ENCODE measurements at places on chromosomes 5 and 9.

DNA sequence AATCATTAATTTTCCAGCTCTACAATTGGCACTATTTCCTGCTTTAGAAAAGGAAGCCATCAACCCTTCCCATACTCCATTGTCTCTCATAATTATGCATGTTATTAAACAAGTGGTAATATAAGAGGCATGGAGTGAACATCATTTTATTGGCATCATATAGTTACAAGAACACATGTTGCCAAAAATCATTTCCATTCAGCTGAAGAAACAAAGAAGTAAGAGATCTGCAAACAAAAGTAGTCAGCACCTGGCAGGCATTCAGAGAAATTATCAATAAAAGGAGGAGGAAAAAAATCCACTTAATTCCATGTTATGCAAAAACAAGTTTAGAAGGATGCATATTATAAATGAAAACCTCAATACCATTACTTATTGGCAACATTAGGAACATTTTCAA is 1208.2 kb upstream of the C9orf72 start:
- DNase-seq: no peak

DNA sequence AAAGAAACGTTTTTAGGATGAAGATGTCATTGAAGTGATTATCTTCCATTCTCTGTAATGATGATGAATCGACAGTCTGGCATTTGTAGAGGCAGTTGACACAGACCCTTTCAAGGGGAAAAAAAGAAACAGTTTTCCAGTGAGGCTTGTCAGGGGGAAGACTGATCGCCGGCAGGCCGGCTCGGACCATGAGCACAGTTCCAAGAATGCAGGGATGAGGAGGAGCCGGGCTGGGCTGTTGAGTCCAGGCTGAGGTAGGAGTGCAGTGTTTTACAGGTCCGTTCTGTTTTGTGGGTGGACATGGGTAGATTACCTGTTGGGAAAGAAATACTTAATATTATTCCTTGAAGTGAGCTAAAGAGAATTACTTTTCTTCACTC is 194.6 kb downstream of the AOPEP start:
- no peak for DNase-seq

DNA sequence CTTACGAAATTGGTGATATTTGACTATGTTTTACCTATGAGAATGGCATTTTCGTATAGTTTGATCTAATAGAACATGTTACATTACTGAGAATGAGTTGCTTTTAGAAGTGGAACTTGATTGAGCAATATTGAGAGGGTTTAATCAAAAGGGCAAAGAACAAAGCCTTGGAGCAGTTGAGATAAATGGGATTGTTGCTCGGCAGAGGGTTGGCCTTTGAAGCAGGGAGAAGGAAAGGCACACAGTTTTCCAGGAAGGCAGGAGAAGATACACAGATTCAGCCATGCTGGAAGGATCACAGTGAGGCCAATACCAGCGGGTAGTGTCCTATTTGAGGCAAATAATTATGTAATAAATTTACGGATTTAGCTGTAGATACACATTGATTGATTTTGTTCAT is 19.5 kb downstream of the MAN2A1 start:
- DNase-seq: no peak

DNA sequence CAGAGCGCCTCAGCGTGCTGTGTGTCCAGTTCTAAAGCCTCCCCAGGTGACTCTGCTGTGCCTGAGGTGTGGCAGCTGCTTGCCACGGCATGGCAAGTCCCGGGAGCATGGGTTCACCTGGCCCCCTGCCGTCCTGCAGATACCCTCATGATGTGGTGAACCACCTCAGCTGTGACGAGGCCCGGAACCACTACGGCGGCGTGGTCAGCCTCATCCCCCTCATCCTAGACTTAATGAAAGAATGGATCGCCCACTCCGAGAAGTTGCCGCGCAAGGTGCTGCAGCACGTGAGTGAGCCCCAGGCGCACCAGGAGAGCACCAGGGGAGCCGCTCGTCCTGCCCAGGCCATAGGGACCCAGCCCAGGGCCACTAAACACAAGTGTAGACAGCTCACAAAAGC is 9.5 kb downstream of the SPACA9 start:
- no peak for DNase-seq

- DNase-seq: no peak
Measured at GRCh38 chr9:112852741-112853504, 37.8 kb downstream of the SLC46A2 start.

- no peak for DNase-seq
Measured at GRCh38 chr5:95655575-95655974, 9.0 kb downstream of the RFESD start.

GRCh38 chr5:68818057-68818695 is 275.6 kb upstream of the SLC30A5 start:
- DNase-seq: no peak

DNA sequence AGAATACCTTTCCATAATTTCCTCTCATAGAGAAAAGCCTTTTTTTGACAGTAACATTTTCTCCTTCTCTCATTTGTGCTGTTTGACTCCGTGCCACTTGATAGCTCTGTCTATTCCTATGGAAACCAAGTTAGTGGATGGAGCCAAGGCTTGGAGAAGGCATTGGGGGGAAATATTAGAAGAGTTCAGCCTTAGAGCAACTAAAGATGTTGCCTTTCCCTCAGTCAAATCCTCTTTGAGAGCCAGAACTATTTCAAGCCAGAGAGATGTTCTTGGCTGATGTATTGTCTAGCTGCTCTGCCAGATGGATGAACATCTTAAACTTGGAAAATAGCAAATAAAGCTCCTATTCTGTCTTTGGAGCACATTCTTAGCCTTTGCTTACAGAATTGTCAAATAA is 112.4 kb downstream of the INVS start:
- no peak for DNase-seq

GRCh38 chr9:68919661-68920060 is 94.3 kb downstream of the PRKACG start:
- no peak for DNase-seq

- DNase-seq: no peak
Measured at GRCh38 chr9:108347463-108348188, 508.2 kb downstream of the ACTL7B start.

- no peak for DNase-seq
Measured at GRCh38 chr5:44911501-44911900, 102.8 kb downstream of the MRPS30 start.

GRCh38 chr9:131707733-131708157 is 32.1 kb downstream of the RAPGEF1 start:
- no peak for DNase-seq

DNA sequence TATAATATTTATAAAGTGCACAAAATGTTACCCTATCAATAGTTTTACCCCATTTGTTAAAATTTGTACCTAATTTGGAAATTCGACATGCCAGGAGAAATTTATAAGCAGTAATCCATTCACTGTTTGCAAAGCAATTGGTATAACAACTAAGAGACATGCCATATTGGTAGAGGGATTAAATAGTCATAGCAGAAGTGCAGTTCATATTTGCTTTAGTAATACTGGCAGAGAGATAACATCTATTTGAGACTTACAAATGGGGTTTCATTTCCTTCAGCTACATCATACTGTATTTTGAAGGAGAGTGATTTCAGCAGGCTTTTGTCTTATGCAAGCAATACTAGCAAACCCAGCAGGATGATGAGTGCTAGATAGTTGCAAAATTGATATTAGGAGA is 610.4 kb upstream of the CDH10 start:
- no peak for DNase-seq

- DNase-seq: no peak
Measured at GRCh38 chr9:87603854-87604490, 106.3 kb downstream of the DAPK1 start.

GRCh38 chr9:98972716-98973115 is 29.0 kb downstream of the COL15A1 start:
- no peak for DNase-seq

DNA sequence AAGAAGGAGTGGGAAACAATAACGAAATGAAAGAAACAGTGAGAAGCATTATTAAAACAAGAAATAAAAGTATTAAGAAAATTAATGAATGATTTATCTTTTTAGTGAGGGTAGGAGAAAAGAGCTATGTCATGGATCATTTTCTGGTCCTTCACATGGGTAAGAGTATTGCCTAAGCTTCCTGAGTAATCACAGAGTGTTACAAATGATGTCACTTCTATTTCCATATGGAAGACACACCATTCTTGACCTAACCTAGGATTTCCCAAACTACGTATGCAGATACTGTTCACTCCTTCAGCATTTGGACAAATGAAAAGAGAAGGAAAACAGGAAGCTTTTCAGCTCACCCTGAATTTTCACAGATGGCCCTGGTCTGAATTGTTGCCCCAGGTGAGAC is 3.3 kb upstream of the TSLP start:
- no peak for DNase-seq

- no peak for DNase-seq
Measured at GRCh38 chr5:15135661-15136060, 264.1 kb upstream of the ANKH start.

DNA sequence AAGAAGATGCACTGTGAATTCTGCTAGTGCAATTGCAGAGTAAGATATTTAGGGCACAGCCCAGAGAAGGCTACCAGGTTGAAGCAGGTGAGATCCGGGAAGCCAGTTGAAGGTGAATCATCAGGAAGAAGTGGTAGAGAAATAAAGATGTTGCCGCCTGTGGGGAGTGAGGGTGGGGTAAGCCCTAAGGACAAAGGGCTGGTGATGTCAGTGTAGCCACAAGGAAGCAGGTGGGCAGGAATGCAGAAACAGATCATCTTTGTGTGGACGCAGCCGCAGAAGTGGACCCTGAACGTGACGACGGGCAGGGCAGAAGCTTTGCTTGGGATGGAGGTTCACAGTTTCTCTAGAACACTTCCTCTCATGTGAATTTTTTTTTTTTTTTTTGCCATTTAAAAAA is 164.2 kb downstream of the ACTL7B start:
- no peak for DNase-seq

- no peak for DNase-seq
Measured at GRCh38 chr5:154444556-154445421, 1.0 kb upstream of the SAP30L start.

DNA sequence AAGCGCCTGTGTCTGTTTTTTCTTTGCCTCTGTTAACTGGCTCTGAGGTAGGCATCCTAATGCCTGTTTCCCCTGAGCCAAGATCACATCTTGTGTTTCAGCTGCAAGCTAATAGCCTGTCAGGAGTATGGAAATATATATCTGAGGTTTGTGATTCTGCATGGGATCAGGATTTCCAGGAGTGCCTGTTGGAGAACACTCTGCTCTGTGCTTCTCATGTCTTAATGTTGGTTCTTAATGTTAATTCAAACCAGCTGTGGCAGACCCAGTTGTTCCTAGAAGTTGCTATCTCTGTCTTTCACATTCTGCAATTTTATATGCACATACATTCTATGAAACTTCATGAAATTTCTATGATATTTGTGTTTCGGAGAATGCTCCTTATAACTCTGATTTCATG is 72.1 kb downstream of the PGM5 start:
- DNase-seq: no peak

GRCh38 chr5:101174981-101175380 is 271.9 kb upstream of the ST8SIA4 start:
- DNase-seq: no peak

- DNase-seq: peak; percentile 56
Measured at GRCh38 chr5:73312146-73312871, 136.3 kb downstream of the FOXD1 start.

DNA sequence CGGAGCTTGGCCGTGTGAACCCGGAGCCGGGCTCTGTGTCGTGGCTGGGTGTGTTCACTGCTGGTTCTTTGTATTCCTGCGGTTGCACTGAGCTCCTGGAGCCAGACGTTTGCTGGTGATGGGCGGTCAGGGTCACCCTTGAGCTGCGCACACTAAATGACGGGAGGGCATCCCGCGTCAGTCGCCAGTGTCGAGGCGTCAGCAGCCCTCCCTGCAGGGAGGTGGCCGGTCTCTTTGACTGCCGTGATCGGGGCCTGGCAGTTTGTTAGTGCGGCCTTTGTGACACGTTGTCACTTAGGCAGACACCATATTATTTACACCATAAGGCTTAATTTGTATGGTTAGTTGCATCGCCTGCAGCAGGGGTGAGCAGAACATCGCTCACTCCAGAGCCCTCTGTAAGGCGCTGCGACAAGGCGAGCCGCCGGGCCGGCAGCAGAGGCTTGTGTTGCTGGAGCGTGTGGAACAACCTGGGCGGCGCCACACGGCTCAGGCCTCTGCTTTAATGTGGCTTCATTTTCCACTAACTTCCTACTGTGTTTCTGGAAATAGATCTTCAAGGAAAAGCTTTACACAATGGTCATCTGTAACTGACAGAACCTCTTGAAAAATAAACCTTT is 8.3 kb downstream of the NDUFS6 start:
- no peak for DNase-seq

DNA sequence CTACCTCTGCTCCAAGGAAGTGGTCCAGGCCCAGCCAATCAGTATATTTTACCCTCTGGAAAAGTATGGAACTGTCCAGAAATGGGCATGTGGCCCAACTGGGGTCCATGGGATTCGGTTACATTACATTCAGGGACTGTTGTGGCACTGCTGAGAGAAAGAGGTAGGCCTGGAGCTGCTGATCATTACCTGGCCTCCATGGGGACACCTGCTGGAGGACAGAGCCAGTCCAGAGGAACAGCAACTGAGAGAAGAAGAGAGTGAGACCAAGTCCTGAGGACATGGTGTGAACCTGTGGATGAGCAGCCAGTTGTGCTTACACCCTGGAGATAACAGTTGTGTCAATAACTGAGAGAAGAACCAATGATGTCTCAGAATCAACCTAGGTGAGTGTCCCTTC is 48.2 kb downstream of the HMHB1 start:
- no peak for DNase-seq

DNA sequence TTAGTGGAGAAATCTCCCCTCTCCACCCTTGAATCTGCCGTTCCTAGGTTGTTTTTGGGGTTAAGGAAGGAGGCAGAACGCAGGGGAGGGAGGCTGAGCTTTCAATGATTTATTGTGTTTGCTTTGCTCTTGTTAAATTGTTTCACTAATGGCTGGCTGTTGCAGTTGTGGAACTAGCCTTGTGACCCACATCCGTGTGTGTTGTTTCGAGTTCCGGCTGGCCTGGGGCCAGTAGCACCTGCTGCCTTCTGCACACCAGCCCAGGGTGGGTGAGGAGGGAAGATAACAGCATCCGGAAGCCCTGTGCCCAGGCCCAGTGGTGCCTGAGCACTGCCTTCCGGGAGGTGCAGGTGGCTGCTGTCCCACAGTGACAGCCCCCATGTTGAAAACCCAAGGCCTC is 3.6 kb downstream of the ERGIC1 start:
- no peak for DNase-seq

DNA sequence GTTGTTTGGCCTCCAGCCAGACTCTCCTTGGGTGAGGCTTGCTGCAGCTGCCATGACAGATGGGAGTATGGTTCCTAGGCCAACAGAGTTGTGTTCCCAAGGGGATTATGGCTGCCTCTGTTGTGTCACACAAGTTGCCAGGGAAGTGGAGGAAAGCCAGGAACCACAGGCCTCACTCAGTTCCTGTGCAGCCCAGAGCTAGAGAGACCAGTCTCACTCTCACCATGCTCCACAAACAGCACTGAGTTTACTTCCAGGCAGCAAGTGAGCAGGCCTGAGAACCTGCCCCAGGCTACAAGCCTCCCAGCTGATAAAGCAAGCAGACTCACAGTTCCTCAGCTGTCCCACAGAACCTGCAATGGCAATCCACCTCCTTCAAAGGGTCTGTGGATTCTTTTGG is 273.6 kb upstream of the TAS2R1 start:
- no peak for DNase-seq

GRCh38 chr9:18092138-18092537 is 381.8 kb upstream of the ADAMTSL1 start:
- no peak for DNase-seq

GRCh38 chr9:109908459-109909390 is 128.7 kb downstream of the PALM2AKAP2 start:
- DNase-seq: no peak

- DNase-seq: no peak
Measured at GRCh38 chr9:70586476-70586875, 172.0 kb upstream of the KLF9 start.

Data from retina (tissue), 1 donor.